ENCODE measurements at places on chromosomes 3 and 15. TPM values are rescaled to one million over a fixed set of nuclear protein-coding genes. Genes with fewer than 3 reads are reported as not detected.

Gene NCK1
- total RNA-seq: 25.6 TPM

Gene PPP1R14D
- not detected for total RNA-seq

Gene ABHD6
- total RNA-seq: 7.2 TPM

Gene CDCP1
- 19.2 TPM for total RNA-seq

Gene ARID3B
- 0.72 TPM for total RNA-seq

Gene RTP1
- total RNA-seq: not detected

Gene UROC1
- total RNA-seq: not detected

Gene FBXO40
- total RNA-seq: not detected

Gene TXNRD3
- total RNA-seq: 6.7 TPM

Gene INTS14
- total RNA-seq: 50.4 TPM

Gene FSD2
- not detected for total RNA-seq

Gene IMPG2
- total RNA-seq: 0.24 TPM

Gene TGM5
- not detected for total RNA-seq

Gene PPM1L
- 3.4 TPM for total RNA-seq

Gene DCUN1D1
- total RNA-seq: 23.1 TPM

Gene BFSP2
- total RNA-seq: not detected

Gene SI
- not detected for total RNA-seq

Gene NDN
- total RNA-seq: 172 TPM

Gene SLC28A1
- total RNA-seq: not detected

Gene POLR2M
- total RNA-seq: 31.8 TPM

All from epithelial cell of alveolus of lung (primary cell).